ENCODE measurements at places on chromosomes 1 and 21.

GRCh38 chr1:87928623-87929022 is 599.9 kb downstream of the LMO4 start:
- no peak for DNase-seq

GRCh38 chr1:48979940-48980339 is 203.2 kb upstream of the BEND5 start:
- no peak for DNase-seq

GRCh38 chr1:156435545-156436140 is 64.9 kb downstream of the MEF2D start:
- no peak for DNase-seq

DNA sequence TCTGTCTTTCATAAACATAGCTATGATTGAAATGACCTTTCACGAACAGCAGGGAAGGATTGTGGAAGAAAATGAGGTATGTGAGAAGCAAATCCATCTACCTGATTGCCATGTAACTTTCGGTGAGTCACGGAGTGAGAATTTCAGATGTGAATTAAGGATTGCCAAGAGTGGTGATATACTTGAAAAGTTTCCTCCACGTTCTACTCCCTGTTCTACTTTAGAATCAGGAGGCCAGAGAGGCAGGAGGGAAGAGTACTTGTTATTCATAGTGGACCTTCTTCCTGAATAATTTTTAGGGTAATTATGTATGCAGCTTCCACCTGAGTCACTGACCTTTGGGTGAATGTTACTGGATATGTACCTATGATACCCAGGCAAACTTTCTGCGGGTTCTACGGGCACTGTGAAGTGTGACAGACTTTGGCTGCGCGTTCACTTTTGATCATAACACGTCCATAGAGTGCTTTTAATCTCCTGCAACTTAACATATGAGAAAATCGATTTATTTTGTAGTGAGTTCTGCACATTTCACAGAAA is 2.6 kb upstream of the KCNE1 start:
- DNase-seq, result no peak

Measured in activated CD8-positive, alpha-beta memory T cell treated with anti-CD3 and anti-CD28 coated beads for 48 hours (primary cell).